ENCODE measurements at places on chromosomes 7 and 10.

- no peak for DNase-seq
Observed at GRCh38 chr10:6053816-6054631, 8.1 kb downstream of the IL2RA start.

DNA sequence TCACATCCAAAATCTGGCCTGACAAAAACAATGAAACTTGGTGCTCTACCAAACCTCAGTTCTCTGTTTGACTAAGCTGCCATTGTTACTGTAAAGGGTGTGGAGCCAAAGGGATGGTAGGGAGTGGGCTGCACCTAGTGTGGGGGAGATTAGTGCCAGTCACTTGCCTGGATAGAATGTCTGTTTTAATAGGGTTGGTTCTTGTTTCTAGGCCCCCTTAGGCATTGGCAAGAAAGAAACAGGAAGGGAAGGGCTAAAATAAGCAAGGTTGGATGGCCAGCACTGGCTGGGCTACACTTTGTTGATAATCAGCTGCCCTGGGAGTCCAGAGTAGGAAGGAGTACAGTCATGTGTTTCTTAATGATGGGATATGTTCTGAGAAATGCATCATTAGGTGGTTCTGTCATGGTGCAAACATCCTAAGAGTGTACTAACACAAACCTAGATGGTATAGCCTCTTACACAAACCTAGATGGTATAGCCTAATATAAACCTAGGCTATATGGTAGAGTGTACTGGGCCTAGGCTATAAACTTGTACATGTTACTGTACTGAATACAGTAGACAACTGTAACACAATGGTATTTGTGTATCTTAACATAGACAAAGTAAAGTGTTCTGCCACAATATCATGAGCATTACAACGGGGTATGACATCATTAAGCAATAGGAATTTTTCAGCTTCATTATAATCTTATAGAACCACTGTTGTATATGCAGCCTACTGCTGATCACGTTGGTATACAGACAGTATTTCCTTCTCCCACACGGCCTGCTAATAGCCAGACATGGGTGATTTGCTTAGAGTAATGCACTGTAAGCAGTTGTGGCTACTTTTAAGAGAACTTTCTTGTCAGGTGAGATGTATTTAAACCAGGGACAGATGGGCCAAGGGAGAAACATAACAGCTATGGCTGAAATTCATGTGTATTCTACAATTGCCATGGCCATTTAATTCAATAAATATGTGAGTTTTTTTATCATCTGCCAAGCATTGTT lies 15.4 kb downstream of the BBIP1 start:
- no peak for DNase-seq

GRCh38 chr10:122740640-122741039 lies 41.0 kb upstream of the C10orf120 start:
- no peak for DNase-seq

DNA sequence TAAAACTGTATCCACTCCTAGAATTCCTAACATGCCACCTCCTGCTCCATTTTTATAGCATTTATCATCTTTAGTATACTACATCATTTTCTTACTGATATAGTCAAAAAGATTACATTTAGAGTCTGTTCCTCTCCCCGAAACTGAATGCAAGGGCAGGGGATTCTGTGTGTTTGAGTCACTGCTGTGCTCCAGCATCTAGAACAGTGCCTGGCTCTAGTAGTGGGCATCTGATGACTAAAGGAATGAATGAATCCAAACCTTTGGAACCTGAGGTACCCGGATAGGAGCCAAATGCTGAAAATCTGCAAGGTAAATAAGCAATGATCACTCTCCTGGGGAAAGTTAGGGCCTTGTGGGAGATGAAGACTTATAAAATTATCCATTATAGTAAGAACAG lies 18.9 kb downstream of the GOT1 start:
- no peak for DNase-seq

GRCh38 chr7:1598286-1598685 lies 28.5 kb upstream of the PSMG3 start:
- no peak for DNase-seq

DNA sequence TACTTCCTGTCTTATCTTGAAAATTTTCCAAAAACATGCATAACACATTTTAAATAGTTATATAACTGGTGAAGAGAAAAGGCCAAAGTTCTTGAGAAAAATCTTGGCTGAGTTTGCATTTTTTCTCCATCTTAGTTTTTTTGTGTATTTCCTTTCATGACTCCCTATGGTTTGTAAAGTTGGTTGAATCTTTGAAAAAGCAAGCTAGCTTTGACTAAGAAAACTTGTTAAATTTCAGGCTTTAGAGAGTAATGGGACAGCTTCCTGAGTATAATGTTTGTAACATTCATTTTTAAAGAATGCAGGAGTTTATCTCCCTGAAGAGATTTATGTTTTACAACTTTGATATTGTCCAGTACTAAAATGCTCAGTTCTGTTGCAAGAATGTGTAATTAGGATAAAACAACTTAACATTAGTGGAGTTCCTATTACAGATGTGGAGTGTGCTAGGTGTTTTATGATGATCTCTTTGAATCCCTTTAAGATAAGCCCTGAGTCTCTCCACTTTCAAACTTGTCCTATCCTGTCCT lies 11.1 kb upstream of the HERPUD2 start:
- DNase-seq: no peak

GRCh38 chr10:98260350-98260749 lies 7.6 kb downstream of the LOXL4 start:
- no peak for DNase-seq

GRCh38 chr7:123681561-123681960 lies 25.9 kb downstream of the LMOD2 start:
- no peak for DNase-seq

GRCh38 chr7:158819571-158820203 lies 9.6 kb downstream of the ESYT2 start:
- no peak for DNase-seq

- DNase-seq: no peak
Observed at GRCh38 chr7:80499350-80499953, 12.4 kb downstream of the GNAT3 start.

GRCh38 chr7:99829524-99830160 lies 1.8 kb downstream of the CYP3A43 start:
- no peak for DNase-seq

DNA sequence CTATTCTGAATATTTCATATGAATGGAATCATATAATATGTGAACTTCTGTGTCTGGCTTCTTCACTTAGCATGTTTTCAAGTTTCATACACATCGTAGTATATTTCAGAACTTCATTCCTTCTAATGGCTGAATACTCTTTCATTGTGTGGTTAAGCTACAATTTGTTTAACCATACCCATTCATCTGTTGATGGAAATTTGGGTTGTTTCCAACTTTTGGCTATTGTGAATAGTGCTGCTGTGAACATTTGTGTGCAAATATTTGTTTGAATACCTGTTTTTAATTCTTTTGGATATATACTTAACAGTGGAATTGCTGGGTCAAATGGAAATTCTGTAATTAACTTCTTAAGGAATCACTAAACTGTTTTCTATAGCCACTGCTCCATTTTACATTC lies 86.0 kb upstream of the MDFIC start:
- DNase-seq: no peak

DNA sequence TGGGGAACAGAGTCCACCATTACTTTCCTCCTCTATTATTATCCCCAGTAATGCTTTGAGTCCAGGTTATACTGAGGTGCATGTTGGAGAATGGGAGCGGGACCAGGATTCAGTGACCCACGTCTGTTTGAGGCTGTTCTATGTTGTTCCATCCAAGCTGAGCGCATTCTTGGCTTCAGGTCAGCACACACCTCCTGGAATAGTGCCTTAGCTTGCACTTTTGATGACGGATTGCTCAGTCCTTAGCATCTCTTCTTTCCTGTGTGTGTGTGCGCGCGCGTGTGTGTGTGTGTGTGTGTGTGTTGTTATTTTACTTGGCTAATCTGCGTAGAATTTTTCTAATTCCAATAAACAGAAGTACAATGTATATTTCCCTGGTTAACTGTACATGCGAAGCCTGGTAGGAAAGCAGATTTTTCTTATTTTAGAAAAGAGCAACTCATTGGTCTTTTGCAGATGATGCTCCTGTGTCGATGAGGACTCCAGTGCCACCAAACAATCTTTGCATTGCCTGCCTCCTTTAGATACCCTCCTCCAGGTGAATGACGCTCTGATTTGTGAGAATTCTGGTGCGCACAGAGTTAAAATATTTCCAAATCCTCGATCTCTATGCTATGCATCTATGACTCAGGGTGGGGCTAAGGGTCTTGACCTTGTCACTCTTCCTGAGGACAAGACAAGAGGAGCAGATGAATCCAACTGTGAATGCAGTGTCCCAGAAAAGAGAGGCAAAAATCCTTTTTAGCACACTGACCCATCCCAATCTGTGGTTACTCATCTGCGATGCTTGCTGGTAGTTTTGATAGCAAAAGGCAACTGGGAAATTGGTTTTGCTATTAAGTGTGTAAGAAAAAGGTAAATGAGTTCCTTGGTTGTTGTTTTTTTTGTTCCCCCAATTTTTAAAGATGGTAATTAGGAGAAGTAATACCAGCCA lies 13.3 kb upstream of the CELF2 start:
- no peak for DNase-seq

GRCh38 chr10:88392222-88392621 lies 190.9 kb downstream of the RNLS start:
- DNase-seq: no peak

DNA sequence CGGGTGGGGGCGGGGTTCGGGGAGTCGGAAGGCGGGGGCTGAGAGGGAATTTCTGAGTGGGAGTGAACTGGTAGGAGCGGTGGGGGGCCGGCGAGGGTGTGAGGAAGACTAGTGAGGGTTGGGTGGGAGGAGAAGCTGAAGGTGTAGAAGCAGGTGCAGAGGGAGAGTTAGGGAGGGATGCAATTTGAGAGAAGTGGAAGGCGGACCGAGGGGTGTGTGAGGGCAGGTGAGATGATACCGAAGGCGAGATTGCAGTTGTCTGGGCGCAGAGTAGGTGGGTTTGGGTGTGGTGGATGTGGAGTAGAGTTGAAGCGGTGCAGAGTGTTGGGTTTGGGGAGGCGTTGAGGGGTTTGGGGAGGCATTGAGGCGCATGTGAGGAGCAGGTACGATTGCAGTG lies 643 bp downstream of the KAT6B start:
- no peak for DNase-seq

DNA sequence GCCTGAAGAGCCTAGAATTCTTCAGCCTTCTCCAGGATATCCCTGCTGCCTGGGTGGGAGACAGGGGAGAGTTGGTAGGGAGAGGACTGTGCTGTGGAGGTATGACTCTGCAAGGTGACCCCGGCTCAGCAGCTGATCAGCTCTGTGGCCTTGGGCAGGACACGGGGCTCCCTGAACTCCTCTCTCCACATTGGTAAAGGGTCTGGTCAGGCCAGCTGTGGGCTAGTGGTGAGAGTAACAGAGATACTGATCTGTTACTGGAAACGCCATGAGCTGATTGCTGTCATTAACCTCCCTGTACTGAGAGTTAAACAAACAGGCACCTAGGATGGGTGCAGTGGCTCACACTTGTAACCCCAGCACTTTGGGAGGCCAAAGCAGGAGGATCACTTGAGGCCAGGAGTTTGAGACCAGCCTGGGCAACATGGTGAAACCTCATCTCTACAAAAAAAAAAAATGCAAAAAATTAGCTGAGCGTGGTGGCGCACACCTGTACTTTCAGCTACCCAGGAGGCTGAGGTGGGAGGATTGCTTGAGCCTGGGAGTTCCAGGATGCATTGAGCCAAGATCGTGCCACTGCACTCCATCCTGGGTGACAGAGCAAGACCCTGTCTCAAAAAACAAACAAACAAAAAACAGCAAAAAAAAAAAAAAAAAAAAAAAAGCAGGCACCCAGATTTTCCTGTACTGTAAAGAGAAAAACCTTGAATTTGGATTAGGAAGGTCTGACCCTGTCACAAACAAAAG lies 151.5 kb downstream of the CUX1 start:
- DNase-seq: no peak

DNA sequence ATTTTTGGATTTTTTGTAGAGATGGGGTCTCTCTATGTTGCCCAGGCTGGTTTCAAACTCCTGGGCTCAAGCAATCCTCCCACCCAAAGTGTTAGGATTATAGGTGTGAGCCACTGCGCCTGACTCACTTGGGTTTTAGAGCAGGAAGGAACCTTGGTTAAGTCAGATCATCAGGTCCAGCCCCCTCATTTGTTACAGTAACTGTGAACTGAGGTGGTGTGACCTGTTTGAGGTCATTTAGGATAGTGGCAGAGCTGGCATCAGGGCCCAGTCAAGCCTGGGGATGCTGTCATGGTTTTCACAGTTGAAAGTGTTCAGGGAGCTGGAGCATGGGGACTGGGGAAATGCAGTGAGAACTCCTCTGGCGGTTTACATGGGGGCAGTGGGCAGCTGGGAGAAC lies 159.6 kb downstream of the TAX1BP1 start:
- no peak for DNase-seq

GRCh38 chr7:107961405-107961804 lies 41.6 kb downstream of the LAMB1 start:
- no peak for DNase-seq

DNA sequence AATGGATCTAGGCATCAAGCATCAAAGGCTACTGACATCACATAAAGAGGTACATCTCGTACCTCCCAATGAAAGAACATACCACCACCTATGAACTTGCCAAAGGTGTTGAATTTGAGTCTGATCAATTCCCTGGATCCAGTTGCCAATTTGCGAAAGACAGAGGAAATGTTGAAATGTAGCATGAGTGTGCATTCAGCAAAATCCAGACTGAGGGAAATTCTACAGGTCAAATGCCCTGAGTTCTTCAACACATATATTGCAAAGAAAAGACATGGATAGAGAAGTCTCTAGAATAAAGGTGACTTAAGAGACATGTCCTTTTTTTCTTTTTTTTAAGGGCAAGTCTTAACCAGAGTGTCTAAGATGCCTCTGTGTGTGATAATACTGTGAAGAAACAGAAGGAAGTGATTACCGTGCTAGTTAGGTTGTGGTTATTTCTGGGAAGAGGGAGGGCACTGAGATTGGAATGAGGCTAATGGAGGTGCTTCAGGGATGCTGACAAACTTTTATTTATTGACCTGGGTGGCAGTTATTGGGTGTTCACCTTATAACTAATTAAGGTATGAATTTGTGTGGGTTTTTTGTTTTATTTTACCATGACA lies 128.7 kb downstream of the SAMD9 start:
- DNase-seq: no peak

GRCh38 chr7:40828686-40829600 lies 694.1 kb downstream of the SUGCT start:
- DNase-seq: no peak

- peak; percentile 58 for DNase-seq
Observed at GRCh38 chr7:149494738-149495368, 2.8 kb downstream of the ZNF746 start.

GRCh38 chr10:44439239-44439957 lies 54.5 kb upstream of the CXCL12 start:
- no peak for DNase-seq

DNA sequence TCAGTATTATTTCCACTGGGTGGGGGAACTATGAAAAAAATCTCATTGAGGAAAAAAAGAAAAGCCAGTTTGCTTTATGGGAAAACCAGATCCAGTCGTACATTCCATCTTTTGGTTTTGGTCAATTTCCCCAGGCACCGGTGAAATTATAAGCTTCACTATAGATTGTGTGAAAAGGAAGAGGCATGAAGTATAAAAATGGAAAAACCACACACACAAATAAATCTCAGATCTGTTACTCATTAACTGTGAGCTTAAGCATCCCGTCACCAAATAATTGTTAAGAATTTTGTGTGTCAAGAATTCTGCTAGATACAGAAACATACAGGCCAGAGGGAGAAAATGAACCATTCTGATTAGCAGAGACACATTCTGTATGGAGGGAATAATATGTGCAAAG lies 405.5 kb upstream of the CELF2 start:
- no peak for DNase-seq

GRCh38 chr7:98420966-98421612 lies 20.2 kb upstream of the BAIAP2L1 start:
- no peak for DNase-seq

GRCh38 chr10:7260912-7261311 lies 149.9 kb downstream of the SFMBT2 start:
- DNase-seq: no peak
